Stimulated activated CD4-positive, alpha-beta T cell treated with anti-CD3 and anti-CD28 coated beads, Interleukin-12 subunit alpha, Interleukin-12 subunit beta, amount 100 ng/mL, for 24 hours (primary cell): ENCODE measurements at places on chromosomes 5 and 9.

GRCh38 chr5:107937204-107937603 lies 266.5 kb upstream of the EFNA5 start:
- no peak for DNase-seq

GRCh38 chr5:10876006-10876744 lies 115.1 kb upstream of the DAP start:
- no peak for DNase-seq

DNA sequence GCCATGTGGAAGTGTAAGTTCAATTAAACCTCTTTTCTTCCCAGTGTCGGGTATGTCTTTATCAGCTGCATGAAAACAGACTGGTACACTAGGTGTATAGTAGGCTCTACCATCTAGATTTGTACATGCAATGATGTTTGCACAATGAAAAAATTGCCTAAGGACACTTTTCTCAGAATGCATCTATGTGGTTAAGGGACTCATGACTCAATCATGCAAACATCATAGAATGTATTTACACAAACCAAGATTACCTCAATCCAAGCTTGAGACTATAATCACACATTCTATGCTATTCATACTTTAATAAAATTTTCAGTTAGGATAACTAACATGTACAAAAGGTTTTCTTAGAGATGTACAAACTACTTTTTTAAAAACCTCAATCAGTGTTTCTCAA lies 1164.5 kb downstream of the CDH12 start:
- no peak for DNase-seq

GRCh38 chr5:149038336-149039080 lies 24.4 kb downstream of the SH3TC2 start:
- DNase-seq = no peak

GRCh38 chr5:152813526-152813925 lies 408.4 kb upstream of the NMUR2 start:
- DNase-seq = no peak

GRCh38 chr5:89721353-89721752 lies 688.2 kb downstream of the CETN3 start:
- DNase-seq = no peak

DNA sequence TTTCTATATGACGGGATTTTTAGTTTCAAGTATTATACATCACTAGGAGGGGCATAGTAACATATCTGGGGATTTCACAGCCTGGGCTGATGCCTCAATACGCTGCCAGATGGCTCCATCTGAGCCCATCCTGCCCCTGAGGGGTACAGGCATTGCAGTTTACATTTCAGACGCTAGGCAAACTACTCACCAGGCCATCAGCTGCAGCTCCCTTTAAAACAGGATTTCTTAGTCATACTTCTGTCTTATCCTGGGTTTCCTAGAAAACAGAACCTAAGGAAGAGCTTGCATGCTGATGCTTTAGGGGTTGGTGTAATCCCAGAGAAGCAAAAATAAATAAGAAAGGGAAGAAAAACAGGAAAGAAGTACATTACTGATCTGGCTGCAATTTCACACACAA lies 372.8 kb upstream of the PIK3R1 start:
- DNase-seq = no peak

DNA sequence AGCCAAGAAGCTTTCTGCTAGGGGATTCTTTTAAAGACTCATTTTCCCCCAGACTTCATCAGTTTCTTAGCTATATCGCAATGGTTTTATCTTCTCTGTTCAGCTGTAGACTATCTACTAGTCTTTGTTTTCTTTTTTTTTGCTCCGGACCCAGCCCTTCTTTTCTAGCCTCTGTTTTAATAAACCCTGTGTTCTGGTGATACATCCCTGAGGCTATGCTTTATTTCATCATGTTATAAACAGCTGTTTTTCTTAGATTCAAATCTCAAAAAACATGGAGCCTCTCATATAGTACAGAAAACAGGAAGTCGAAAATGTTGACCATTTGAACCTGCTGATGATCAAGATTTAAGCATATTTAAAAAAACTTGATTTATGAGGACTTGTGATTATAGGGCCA lies 37.8 kb downstream of the SCGB3A1 start:
- DNase-seq = no peak

DNA sequence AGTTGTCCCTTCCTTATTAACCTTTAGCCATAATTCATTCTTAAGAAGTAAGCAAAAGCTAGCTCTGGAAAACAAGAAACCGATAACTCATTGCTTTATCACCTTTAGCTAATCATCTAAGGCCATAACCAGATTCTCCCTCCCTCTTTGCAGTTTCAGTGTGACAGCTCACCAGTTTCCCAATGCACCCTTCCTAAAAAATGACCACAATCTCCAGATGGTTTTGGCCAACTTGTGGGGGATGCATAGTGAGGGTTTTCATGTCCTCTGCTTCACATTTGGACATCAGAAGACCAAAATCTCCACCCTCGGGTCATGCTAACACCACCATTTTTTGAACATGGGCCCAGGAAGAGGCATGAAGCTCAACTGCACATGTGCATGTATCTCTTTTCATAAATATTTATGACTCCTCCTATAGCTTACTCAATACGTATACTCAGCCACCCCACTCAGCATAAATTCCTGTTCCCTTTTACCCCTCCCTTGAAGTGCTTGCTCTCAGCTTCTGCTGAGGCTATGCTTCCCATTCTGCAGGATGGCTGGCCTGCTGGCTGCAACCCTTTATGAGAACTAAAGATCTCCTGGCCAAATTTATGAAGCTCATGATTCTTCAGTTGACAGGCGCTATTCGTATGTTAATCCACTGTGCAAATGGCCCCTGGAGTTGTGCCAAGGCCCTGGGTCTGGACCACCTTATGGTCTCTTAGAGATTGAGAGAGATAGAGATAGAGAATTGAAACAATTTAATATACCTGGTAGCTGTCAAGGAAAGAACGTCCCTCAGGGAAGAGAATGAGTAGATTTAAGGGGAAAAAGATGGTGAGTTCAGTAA lies 14.8 kb downstream of the PPP3R2 start:
- no peak for DNase-seq

GRCh38 chr5:2755076-2755680 lies 3.7 kb upstream of the IRX2 start:
- no peak for DNase-seq

- DNase-seq = no peak
Measured at GRCh38 chr5:82886911-82887310, 190.3 kb downstream of the TMEM167A start.

DNA sequence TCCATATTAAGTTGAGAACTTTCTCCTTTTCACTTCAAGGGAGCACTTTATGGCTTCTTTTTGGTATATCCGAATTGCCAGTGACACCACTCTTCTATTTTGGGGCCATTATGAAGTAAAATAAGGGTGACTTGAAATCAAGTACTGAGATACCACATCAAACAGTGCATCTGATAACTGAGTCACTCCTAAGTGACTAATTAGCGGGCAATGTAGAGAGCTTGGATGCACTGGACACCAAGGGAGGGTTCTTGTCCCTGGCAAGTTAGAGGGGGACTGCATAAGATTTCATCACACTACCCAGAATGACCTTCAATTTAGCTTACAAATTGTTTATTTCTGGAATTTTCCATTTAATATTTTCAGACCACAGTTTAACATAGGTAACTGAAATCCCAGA lies 813.9 kb upstream of the CDH10 start:
- DNase-seq = no peak

DNA sequence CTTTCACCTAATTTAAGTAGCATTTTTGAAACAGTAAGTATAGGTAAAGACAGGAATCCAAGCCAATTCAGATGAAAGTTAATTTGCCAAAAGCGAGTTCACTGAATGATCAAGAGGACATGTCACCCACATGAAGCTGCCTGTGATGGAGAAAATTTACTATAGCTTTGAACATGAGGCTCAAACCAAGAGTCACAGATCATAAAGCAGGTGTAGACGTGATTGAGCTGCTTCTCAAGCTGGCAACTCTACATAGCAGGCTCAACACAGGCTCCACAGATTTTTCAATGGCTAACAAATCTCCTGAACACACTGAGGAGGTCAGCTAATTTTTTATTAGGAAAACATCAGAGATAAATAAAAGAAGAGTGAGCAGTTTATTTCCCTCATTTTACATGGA lies 173.7 kb downstream of the FAM114A2 start:
- no peak for DNase-seq

- DNase-seq = no peak
Measured at GRCh38 chr5:94304146-94304545, 314.3 kb downstream of the KIAA0825 start.

- DNase-seq = no peak
Measured at GRCh38 chr5:113268232-113268631, 166.6 kb downstream of the TSSK1B start.
